Stimulated activated CD8-positive, alpha-beta memory T cell treated with anti-CD3 and anti-CD28 coated beads, Interleukin-4, amount 100 ng/mL, for 1 hour (primary cell): ENCODE measurements at places on chromosomes 4 and X.

DNA sequence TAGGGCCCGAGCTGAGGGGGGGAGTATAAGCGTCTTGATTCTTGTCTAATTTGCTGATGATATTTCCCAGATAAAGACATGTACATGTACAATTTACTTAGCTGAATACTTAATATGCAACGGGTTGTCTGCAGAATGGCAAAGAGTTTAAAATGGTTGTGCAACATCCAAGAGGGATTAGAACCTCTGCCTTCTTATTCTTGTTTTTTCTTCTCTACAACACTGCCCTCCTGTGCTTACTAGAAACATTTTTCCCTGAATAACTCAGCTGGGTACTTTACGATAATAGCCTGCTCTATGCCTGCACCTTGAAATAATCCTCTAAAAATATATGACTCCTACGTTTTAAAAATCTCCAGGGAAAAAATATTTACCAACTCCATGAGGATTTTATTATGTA, 41.8 kb downstream of the INTS12 start:
- DNase-seq = no peak

DNA sequence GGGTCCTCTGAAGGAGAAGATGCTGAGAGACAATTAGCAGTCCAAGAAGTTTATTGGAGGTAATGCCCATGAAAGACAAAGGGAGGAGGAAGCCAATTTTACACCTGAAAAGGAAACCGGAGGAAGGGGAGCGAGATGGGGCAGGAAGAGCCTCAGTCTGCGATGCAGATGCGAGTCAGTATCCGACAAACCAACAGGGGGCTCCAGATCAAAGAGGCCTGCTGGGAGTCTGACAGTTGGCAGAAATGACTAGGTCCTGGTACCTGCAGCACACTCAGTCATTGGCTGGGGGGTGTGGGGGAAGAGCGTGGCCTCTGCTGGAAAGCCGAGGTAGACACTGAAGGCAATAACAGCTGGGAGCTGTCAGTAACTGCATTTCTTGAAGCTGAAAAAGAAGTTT, 231.1 kb upstream of the CENPE start:
- DNase-seq = no peak

- no peak for DNase-seq
Observed at GRCh38 chr4:131309628-131310027, 1839.5 kb upstream of the PCDH10 start.

DNA sequence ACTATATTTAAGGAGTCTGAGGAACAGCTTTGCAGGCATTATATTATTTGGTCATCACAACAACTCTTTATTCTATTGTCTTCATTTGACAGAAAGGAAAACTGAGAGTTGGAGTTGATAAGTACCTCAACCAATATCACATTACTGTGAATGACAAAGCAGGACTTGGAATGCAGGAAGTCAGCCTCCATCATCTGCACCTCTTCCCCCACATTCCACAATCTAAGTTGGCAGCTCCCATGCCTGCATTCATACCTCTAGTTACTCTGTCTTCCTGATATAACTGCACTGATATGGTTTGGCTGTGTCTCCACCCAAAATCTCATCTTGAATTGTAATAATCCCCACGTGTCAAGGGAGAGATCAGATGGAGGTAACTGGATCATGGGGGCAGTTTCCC, 356.7 kb downstream of the GALNTL6 start:
- no peak for DNase-seq

DNA sequence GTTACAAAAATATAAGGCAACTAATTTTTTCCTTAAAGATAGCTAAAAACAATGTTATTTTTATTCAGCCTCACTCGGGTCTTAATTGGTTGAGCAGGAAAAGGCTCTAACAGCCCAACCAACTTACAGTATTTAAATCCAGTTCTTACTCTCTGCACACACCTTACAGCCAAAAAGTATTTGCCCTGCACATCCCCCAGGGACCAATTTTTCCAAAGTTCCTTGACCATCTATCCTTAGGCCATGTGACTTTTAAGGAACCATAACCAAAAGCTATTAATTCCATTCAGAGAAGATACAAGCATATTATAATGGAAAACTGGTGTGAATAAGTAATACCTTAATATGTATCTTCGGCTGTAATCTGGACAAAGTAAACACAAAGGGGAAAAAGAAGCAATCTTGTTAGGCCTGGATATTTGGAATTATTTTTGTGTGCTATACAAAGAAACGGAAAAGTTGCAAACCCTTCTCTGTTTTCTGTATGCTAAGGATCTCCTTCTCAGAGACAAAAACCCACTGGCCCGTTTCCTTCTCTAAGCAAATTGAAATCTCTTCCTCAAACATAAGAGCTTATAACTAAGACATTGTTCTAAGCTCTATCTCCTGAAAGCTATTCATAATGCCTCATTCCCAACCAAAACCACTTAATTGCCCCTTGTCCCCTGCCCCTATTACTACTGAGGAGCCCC, 1.0 kb upstream of the THAP9 start:
- DNase-seq = no peak

DNA sequence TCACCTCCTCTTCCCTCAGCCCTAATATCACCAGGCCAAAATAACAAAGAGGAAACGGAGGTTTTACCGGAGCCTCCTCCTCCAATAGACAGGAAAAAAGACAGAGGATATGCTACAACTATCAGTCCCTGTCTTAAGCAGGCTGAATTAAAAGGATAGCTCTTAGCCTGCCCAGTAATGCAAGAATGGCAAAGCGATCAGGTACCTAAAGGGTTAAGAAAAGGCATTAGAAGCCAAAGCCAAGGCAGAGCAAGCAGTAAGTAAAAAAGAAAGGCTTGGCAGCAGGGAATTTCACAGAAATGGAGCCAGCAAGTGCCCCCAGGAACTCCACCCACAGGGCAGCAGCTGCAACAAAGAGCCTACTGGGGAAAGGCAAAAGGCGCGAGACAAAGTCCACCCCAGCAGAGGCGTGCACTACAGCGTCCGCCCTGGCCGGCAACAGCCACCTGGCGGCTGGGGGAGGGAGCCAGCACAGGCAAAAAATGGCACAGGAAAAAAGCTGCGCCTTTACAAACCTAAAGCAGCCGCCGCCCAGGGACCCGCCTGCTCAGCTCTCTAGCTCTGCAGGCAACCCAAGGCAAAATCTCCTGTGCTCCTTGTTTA, 220.6 kb upstream of the ZC4H2 start:
- no peak for DNase-seq

GRCh38 chr4:54675721-54676461, 18.1 kb downstream of the KIT start:
- no peak for DNase-seq

DNA sequence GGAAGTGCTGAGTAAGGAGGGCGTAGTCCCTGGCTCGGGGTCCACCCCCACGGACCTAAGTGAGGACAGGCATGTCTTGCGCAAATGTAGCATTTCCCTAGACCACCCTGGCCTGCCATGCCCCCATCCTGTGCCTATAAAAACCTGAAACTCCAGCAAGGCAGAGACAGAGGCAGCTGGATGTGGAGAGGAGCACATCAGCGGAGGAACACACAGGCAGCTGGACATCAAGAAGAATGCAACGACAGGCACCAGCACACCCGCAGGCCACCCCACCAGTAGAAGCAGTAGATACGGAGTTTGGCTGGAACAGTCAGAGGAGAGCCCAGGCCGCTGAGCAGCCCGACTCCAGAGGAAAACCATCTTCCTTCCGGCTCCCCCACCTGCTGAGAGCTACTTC, 345.9 kb downstream of the FSTL5 start:
- DNase-seq = no peak

GRCh38 chr4:126890383-126890782, 742.4 kb upstream of the INTU start:
- no peak for DNase-seq

DNA sequence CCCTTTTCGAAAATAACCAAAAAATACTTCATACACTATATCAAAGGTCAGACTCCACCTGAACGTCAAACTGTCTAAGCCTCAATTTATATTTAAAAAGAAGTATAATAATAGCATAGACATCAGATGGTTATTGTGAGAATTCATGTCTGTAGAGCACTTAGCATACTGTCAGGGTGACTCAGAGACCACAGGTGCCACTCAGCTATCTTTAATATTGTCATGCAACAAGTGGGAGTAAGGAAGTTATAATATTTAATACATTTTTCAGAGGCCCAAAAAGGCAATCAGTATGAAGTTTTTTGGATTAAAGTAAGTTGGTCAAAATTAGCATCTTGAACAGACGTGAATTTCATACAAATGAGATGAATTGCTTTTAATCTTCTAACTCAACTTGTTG, 93.3 kb downstream of the PHOX2B start:
- no peak for DNase-seq

- no peak for DNase-seq
Observed at GRCh38 chr4:30402276-30402675, 317.9 kb upstream of the PCDH7 start.

DNA sequence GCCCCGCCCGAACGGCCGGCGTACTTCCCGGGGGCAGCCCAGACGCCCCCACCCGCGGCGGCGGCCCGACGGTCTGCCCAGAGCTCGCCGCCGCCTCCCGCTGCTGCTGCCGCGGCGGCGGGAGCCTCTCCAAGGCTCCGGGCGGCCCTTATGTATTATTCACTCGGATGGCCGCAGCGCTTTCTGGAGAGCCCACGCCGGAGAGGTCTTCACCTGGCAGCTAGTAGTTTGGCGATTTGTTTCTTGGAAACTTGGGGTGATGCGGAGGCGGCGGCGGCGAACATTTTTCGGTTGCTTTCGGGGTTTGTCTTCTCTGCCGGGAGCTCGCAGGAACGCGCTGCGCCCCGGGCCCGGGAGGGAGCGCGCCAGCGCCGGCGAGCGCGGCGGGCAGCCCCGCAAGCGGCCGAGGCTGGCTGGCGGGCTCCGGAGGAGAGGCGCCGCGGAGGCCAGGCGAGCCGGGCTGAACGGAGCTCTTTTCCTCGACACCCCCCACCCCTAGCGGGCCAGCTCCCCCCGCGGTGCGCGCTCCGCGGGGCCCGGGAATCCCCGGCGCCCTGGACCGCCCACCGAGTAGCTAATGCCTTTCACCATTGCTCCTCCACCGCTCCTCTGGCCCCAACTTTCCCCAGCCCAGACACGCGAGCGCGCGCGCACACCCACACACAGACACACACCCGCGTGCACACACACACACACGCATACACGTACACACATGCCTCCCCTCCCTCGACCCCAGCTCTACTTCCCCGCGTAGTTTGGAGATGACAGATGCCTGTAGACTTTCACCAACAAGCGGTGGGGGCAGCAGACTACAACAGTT, 113.5 kb downstream of the DHX15 start:
- DNase-seq = no peak

DNA sequence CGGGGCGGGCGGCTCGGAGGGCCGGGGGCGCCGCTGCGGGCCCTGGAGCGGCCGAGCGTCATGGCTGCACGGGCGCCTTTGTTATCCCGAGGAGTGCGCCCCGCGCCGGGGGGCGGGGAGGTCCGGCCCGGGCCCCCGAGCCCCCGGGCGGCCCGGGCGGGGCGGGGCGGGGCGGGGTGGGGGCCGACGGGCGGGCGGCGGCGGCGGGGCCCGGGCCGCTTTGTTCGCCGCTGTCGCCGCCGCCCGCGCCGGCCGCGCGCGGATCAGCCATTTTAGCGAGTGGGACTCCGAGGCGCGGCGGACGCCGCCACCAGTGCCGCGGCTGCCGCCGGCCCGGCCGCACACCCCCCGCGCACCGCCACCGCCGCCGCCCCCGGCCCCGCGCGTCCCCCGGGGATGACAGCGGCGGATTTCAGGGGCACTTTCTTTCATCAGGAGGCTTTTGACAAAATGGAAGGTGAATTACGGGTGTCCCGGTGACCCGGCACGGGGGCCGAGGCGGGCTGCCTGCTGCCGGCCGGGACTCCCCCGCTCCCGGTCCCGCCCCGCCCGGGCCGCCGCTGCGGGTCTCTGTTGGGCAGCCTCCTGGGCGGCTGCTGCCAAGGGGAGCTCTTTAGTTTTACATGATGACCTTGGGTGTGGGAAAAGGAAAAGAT, 1.2 kb downstream of the HMGB3 start:
- no peak for DNase-seq

- no peak for DNase-seq
Observed at GRCh38 chr4:139732991-139733570, 67.5 kb downstream of the MGST2 start.

- no peak for DNase-seq
Observed at GRCh38 chrX:147710301-147710700, 201.4 kb upstream of the FMR1 start.

DNA sequence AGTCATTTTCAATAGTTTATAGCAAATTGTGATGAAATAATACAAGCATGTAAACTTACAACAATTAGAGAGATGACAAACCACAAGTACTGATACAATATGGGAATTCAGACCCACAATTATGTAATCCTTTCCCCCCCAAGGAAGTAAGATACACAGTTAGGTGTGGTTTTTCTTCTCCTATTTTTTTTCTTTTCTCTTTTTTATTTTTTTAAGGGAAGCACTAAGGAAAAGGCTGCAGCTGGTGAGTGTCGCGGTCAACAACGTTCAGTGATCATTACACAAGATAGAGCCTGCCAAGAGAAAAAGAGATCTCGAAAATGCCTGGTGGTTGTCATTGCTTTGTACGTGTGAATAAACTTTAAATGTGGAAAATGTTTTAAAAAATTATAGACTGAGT, 9.8 kb downstream of the NDNF start:
- no peak for DNase-seq

GRCh38 chrX:39508300-39508692, 589.5 kb downstream of the BCOR start:
- no peak for DNase-seq
